ENCODE measurements at places on chromosomes 2 and 18. TPM values are rescaled to one million over a fixed set of nuclear protein-coding genes. Genes with fewer than 3 reads are reported as not detected.

- H3K27me3 ChIP-seq, result no peaks in the 10 kb centered on the region
- H3K4me1 ChIP-seq, result no peaks in the 10 kb centered on the region
- H3K36me3 ChIP-seq, result no peaks in the 10 kb centered on the region
Measured at GRCh38 chr2:57396355-57397098, 650.1 kb upstream of the VRK2 start.

Gene CDH20
- total RNA-seq, result 0.05 TPM

DNA sequence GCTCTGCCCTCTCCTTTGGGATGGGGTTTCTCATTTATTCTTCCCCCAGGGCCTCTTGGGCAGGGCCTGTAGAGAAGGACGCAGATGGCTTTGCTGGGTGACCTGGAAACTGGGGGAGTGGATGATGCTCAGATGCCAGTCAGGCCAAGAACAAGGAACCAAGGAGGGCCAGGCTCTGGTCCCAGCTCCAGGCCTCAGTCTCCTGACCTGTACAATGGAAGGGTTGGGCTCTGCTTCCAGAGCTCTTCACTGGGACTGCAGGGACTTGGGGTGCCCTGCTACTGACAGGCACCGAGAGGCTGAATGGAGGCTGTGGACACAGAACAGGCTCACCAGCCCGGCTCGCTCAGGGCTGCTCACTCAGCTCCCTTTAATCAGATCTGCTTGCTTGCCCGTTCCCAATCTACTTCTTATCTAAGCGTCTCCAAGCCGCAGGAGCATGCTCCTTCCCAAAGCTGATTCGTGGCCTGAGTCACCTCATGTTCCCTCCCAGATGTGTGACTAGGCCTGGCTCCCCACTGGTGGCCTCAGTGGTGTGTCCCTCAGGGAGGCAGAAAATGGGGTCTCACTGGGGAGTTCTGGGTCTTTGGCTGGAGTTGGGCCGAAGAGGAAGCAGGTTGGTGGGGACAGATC is 82.6 kb upstream of the ODC1 start:
- no peak overlapping the region for H3K4me3 ChIP-seq
- no peak overlapping the region for H3K27ac ChIP-seq
- no peaks in the 10 kb centered on the region for H3K4me1 ChIP-seq

Gene SLC23A3
- 1.9 TPM for total RNA-seq

DNA sequence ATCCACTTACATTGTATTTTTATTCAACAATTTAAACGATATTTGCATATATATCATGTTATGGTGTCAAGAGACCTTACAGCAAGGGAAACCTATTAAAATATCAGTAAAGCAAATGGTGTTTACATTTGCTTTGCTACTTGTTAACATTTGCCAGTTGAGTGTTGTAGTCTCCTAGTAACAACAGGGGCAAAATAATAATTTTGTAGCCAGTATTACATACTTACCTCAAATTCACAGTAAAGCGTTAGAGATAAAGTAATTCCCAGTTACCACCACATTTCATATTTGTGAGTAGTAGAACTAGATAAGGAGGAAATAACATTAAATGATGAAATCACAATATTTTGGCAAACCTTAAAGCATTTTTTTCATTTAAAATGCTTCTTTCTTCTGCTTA is 71.3 kb downstream of the FASTKD2 start:
- no peaks in the 10 kb centered on the region for H3K27me3 ChIP-seq
- no peaks in the 10 kb centered on the region for H3K36me3 ChIP-seq
- DNase-seq, result no peak
- H3K27ac ChIP-seq, result no peak overlapping the region
- H3K4me1 ChIP-seq, result no peaks in the 10 kb centered on the region
- H3K4me3 ChIP-seq, result no peak overlapping the region

DNA sequence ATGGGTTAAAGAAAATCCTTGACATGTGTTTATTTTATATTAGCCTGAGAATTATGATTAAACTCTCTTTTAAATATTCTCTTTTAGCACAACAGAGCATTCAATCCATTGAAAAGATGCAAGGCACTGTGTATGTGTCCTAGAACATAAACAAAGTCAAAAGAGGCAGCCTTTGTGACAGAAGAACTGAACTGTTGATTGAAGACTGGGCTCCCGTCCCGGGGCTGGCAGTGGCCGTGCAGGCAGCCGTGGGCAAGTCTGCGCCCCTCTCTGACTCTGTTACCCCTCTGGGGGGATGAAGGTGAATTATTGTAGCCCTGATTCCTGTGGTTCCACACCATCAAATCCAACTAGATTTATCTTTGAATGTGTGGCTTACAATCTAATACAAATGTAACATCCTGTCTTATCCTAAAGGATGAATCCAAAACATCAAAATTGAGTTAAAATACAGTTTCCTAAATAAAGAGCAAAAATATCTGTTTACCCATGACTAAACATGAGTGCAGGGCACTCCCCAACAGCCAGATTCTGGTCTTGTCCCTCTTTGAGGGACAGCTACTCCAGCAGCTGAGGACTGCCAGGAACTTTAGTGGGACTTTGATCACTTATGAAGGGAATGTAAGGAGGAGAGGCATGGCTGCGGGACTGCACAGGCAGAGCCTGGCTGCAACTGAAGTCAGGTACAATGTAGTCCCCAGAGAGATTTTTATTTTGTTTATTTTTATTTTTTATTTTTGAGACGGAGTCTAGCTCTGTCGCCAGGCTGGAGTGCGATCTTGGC is 37.3 kb upstream of the SH3BP4 start:
- peaks cover 6% of the 10 kb centered on the region for H3K27me3 ChIP-seq
- no peak overlapping the region for H3K27ac ChIP-seq
- no peak for DNase-seq
- no peaks in the 10 kb centered on the region for H3K36me3 ChIP-seq
- no peak overlapping the region for H3K4me3 ChIP-seq

Gene ALPP
- not detected for total RNA-seq

DNA sequence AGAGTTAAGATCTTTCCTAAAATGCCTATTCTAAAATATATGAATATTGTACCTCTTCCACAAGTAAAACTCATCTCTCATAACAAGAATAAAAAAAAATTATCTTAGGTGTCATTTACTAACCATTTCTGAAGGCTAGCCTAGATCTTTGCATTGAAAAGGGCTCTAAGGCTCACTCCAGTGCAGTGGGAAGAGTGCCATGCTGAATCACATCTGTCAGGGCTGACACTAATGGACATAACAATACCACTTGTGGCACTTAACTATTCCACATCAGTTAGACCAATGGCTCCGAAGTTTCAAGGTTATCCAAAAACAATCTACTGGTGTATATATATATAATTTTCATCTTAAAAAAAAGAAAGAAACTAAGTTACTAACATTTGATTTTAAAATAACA is 130.2 kb downstream of the EXOC6B start:
- no peak for DNase-seq
- H3K4me3 ChIP-seq, result no peak overlapping the region
- no peaks in the 10 kb centered on the region for H3K27me3 ChIP-seq
- H3K27ac ChIP-seq, result no peak overlapping the region
- peaks cover 2% of the 10 kb centered on the region for H3K36me3 ChIP-seq
- H3K4me1 ChIP-seq, result no peaks in the 10 kb centered on the region

DNA sequence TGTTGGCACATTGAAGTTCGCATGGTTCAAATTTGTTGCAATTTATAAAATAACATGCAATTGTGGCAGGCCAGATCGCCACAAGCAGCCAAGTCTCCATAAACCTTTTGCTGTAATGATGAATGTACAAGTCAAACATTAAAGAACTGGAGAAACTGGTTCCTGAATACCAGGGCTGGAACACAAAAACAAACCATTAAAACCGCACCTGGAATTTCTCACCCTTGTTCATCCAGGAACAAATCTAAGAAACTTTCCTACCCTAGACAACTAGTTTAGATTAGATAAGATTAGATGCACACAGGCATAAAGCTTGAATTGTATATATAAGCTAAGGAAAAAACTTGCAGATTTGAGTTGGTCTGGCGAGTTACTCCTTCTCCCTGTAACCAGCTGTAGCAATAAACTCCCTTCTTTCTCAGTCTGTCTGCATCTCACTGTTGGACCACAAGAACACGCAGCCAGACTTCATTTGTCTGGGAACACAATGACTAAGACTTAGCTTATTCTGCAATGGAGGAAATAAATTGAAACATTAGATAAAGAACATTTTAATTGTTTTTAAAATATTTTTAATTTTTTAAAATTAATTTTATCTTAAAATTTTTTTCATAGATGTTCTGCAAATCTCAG is 1835.5 kb upstream of the LRRTM1 start:
- no peaks in the 10 kb centered on the region for H3K4me1 ChIP-seq
- DNase-seq, result no peak
- H3K4me3 ChIP-seq, result no peak overlapping the region
- H3K27me3 ChIP-seq, result no peaks in the 10 kb centered on the region
- H3K36me3 ChIP-seq, result no peaks in the 10 kb centered on the region
- H3K27ac ChIP-seq, result no peak overlapping the region

- H3K27ac ChIP-seq, result no peak overlapping the region
- no peaks in the 10 kb centered on the region for H3K4me1 ChIP-seq
- H3K4me3 ChIP-seq, result no peak overlapping the region
Measured at GRCh38 chr2:75587954-75588587, 27.3 kb upstream of the EVA1A start.

DNA sequence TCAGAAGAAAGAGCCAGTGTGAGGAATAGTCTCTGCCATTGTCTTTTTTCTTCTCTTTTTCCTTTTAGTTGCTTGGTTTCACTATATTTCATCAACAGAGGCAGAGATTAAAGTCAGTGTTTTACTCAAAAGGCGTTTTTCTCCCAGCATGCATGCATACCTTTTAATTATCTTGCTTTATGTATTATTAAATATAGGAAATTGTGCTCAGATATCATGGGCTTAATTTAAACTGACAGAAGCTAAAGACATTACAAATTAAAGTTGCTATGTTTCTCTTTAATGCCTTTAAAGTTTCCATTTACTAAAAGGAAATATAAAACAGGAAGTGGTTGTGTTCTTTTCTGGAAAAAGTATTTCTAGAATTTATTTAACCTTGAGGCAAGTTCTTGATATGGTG is 223.3 kb upstream of the ATP5MC3 start:
- no peak overlapping the region for H3K27ac ChIP-seq
- H3K4me1 ChIP-seq, result no peaks in the 10 kb centered on the region
- DNase-seq, result no peak
- no peak overlapping the region for H3K4me3 ChIP-seq
- H3K36me3 ChIP-seq, result no peaks in the 10 kb centered on the region
- peaks cover 10% of the 10 kb centered on the region for H3K27me3 ChIP-seq

- H3K27ac ChIP-seq, result no peak overlapping the region
- no peaks in the 10 kb centered on the region for H3K36me3 ChIP-seq
- H3K4me3 ChIP-seq, result no peak overlapping the region
- H3K27me3 ChIP-seq, result no peaks in the 10 kb centered on the region
Measured at GRCh38 chr2:147045113-147045512, 799.7 kb upstream of the ACVR2A start.

- H3K4me3 ChIP-seq, result no peak overlapping the region
- no peak for DNase-seq
- no peaks in the 10 kb centered on the region for H3K36me3 ChIP-seq
- peaks cover 2% of the 10 kb centered on the region for H3K27me3 ChIP-seq
Measured at GRCh38 chr2:19767899-19768298, 133.9 kb downstream of the TTC32 start.

DNA sequence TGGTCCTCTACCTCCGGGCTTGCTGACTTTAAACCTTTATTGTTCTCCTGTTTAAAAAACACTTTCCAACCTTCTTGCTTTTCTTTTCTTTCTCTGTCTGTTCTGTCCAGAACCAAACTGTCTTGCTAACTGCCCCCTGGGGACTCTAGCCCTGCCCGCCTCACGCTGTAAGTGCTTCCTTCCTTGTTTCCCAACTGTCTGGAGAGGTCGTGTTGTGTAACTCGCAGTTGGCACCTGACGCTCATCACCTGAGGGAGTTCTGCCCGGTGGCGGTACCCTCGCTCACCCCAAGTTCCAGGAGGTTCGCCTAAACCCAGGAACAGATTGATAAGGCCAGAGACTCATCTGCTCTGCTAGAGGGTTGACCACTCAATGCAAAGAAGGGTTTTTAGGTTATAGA is 123.4 kb downstream of the MTCL1 start:
- H3K27me3 ChIP-seq, result no peaks in the 10 kb centered on the region
- H3K36me3 ChIP-seq, result no peaks in the 10 kb centered on the region
- H3K27ac ChIP-seq, result no peak overlapping the region
- no peak overlapping the region for H3K4me3 ChIP-seq
- H3K4me1 ChIP-seq, result no peaks in the 10 kb centered on the region
- no peak for DNase-seq

DNA sequence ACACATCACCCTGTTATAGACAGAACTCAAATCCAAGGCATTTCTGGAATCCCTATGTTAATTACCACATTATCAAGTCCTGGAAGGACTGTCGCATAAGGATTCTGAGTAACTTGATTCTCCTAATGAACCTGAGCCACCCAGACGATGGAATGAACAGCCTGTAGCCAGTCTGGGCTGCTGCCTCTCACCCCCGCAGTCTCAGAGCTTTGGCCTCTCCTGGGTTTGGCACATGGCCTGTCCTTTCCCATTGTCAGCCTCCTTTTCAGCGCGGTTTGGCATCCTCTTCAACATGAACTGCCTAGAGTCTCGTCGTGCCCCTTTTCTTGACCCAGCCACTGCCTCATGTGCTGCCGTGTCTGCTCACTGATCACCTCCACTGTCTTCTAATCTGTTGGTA is 147.6 kb downstream of the SLC8A1 start:
- H3K4me3 ChIP-seq, result no peak overlapping the region
- no peaks in the 10 kb centered on the region for H3K4me1 ChIP-seq
- H3K27ac ChIP-seq, result no peak overlapping the region
- H3K36me3 ChIP-seq, result no peaks in the 10 kb centered on the region
- H3K27me3 ChIP-seq, result no peaks in the 10 kb centered on the region
- no peak for DNase-seq

- H3K27me3 ChIP-seq, result no peaks in the 10 kb centered on the region
- peaks cover 39% of the 10 kb centered on the region for H3K4me1 ChIP-seq
- peak overlapping the region; percentile 89 for H3K4me3 ChIP-seq
- no peak for DNase-seq
Measured at GRCh38 chr2:27033253-27033852, 588 bp downstream of the TMEM214 start.

Gene INO80C
- 37.4 TPM for total RNA-seq

- no peak for DNase-seq
- no peak overlapping the region for H3K27ac ChIP-seq
- H3K36me3 ChIP-seq, result no peaks in the 10 kb centered on the region
- H3K4me3 ChIP-seq, result no peak overlapping the region
Measured at GRCh38 chr2:55490554-55490953, 29.0 kb upstream of the CFAP36 start.

DNA sequence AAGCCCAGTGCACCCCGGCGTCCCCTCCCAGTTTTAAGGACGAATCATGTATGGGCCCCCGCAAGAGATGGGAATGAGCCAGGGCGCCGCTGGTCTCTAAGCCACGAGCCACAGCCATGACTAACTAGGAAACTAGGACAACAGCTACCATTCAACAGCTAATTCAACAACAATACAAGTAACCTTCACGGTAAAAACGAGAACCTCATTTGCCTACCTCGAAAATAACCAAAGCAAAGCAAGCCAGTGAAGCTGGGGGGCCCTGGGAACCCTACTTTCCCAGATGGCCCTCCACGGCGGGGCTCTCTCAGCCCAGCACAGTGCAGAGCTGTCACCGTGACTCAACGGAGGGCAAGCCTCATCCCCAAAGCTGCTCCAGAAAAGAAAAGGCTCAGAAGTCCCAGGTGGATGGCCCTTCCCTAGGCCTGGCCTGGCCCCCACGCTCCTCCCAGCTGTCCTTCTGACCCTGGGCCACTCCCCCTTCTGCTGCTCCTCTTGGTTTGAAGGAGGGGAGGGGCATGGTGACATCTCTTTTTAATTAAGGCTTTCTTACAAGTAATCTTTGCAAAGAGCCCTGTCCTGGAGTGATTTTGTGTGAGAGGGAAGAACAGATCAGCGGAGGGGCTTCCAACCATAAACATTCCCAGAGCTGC is 126.3 kb downstream of the HDAC4 start:
- H3K4me1 ChIP-seq, result peaks cover 52% of the 10 kb centered on the region
- H3K27me3 ChIP-seq, result peaks cover 35% of the 10 kb centered on the region
- peak; percentile 74 for DNase-seq
- peak overlapping the region; percentile 83 for H3K27ac ChIP-seq
- peaks cover 10% of the 10 kb centered on the region for H3K36me3 ChIP-seq
